Stimulated activated CD8-positive, alpha-beta memory T cell treated with anti-CD3 and anti-CD28 coated beads, Interleukin-2, amount 100 ng/mL, for 48 hours (primary cell): ENCODE measurements at places on chromosomes 16 and 17.

DNA sequence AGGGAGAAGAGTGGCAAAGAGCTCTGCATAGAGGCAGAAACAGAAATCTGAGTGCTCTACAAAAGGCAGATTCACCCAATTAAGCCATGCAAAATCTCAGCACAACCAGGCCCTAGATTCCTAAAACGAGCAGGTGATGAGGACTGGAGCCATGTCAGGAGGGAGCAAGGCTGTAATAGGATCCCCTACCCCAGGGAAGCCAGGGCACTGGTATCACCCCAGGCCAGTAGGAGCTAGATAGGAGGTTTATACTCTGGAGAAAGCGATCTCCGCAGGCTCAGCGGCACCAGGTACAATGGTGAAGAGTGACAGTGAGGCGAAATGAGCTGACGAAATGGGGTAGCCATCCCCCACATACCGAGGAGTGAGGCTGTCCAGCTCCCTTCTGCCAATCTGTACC lies 171.5 kb downstream of the PARN start:
- DNase-seq = no peak

DNA sequence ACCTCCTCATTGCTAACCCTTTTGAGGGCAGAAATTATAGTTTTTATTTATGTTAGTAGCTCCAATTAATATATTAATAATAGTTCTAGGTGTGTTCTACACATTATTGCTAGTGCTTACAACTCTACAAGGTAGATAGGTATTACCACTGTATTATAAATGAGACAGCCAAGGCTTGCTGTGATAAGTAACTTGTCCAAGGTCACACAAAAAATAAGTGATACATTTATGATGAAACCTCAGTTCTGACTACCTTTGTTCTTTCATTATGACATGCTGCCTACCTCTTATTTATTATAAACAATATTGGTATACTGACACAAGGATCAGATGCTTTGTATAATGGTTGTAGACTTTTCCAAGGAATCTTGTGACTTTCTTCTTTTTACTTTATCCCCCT lies 41.2 kb downstream of the NFAT5 start:
- no peak for DNase-seq

GRCh38 chr17:54888981-54889380 lies 11.7 kb upstream of the TOM1L1 start:
- DNase-seq = no peak

DNA sequence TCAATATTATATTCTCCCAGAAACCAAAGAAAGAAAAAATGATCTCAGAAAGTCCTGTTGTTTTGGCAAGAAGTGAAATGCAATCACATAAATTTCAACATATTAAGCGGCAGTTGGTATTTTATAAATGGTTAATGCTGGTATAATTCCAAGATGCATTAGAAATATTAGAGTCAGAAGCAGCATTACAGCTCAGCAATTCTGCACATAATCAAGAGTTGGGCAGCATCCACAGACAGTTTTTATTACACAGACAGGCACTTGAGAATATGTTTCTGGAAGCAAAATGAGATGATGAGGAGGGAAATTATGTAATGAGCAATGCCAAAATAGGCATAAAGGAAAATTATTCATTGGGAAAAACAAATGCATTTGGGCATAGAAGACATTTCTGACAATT lies 148.1 kb downstream of the KCNJ2 start:
- no peak for DNase-seq

GRCh38 chr17:33154869-33155455 lies 138.1 kb downstream of the ASIC2 start:
- DNase-seq = no peak
